Muscle of leg (tissue), 16 donors: ENCODE measurements at places on chromosomes 1 and 21.

GRCh38 chr1:179952186-179952585 is 2.4 kb upstream of the CEP350 start:
- peak; percentile 27 for DNase-seq

GRCh38 chr1:23613191-23614031 is 54.1 kb upstream of the ID3 start:
- no peak for DNase-seq

DNA sequence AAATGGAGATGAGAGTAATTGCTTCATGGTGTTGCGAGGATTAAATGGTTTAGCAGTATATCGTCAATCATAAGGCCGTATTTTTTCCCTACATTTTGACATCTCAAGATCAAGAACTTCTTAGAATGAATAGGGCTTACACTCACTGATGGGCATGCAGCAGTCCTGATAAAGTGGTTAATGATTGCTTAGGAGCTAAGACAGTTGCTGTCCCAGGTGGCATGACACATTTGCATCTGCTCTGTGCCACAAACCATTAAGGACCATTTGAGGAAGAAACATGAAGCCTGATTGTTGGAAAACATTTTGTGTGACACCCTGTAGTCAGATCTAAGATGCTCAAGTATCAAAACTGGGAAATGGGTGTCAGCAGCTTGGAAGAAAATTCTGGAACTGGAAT is 81.0 kb upstream of the SGIP1 start:
- DNase-seq, result no peak

DNA sequence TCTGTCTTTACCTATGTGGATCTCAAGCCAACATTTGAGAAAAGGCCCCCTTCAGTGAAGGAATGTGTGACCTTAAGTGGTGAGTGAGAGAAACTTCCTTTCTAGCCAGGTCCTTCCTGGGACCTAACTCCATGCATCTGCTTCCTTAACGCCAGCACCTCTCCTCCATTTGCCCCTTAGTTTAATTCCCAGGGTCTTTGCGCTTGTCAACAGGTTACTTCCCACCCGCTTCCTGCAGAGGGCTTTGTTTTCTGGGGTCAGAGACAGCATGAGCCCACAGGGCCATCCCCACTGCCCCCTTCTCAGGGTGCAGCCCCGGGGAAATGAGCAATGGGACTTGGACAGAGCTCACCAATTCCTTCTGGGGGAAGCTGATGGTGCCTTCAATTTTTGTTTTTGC is 54.8 kb downstream of the EVA1C start:
- no peak for DNase-seq

DNA sequence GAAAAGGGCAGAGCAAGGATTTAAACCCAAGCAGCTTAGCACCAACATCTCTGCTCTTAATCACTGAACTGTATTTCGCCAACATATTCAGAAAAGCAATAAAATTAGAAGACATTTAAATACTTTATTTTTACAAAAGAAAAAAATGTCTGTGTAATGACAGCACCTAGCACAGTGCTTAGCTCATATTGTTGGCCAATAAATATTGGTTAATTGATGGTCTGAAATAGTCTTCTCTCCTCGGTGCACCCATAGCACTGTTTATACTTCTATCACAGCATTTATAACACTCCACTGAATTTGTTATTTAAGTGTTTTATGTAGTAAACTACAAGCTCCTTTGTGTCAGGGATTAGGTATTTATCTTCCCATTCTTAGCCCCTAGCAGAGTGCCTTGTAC is 70.9 kb upstream of the PLPPR4 start:
- no peak for DNase-seq
